ENCODE measurements at places on chromosomes 2 and 18.

DNA sequence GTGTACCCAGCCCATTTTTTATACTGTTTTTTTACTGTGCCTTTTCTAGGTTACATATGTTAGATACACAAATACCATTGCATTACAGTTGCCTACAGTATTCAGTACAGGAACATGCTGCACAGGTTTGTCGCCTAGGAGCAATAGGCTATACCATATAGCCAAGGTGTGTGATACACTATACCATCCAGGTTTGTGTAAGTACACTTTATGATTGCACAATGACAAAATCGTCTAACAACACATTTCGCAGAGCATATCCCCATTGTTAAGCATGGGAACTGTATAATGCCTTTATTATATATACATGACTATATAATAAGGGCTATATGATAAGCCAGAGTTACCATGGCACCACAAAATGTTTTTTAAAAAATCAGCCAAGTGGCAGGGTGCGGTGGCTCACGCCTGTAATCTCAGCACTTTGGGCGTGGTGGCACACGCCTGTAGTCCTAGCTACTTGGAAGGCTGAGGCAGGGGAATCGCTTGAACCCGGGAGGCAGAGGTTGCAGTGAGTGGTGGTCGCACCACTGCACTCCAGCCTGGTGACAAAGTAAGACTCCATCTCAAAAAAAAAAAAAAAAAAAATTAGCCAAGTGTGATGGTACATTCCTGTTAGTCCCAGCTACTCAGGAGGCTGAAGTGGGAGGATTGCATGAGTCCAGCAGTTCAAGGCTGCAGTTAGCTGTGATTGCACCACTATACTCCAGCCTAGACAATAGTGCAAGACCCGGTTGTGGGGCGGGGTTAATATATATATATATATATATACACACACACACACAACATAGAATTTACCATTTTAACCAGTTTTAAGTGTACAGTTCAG is 2.8 kb upstream of the CENPA start:
- no peak for DNase-seq

DNA sequence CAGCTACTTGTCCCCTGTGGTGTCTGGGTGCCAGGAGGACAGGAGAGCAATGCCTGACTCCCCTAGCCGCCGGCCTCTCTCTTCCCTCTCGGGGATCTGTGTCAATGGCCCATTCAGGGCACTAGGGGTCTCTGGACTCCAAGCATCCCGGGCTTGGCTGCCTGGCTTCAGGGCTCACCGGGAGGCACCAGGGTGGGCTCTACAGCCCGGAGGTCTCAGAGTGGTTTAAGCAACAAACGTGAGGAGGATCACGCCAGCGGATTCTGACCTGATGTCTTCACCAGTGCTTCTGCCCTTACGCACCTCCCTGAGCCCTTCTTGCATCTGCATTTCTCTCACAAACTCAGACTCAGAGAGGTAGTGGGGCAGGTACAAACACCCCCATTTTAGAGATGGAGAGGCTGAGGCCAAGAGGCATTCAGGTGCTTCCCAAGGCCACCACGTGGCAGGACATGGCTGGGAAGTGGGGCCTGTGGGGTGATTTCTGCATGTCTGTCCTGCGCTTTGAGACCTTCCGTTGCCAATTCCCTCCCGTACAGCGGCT is 243.0 kb downstream of the CELF4 start:
- DNase-seq, result peak; percentile 45

DNA sequence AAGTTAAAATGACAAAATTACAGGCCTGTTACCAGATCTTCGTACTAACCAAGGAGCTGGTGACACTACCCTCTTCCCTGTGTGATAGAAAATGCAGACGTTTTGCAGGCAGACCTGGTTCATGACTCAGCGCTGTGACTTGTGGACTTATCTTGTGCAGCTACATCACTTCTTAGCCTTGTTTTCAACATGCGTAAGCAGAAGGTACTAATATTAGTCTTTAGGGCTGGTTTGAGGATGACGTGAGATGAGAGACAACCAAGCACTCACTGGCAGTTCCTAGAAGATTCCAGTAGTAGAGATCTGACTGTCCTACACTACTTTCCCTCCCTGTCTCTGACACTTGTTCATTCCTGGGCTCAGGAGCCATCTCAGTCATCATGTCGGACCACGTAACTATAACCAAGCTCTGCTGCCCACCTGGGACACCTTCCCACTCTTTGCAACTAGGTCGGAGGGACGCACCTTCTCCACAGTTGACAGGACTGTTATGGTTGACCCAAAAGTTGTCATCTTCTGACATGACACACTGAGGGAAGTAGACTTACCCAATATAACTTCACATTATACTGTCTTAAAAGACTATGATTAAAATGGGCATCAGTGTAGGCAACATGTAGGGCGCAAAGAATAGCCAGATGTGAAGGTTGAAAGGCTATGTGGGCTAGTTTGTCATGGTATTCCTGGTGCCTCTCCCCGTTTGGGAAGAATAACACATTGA is 64.8 kb downstream of the TNFRSF11A start:
- no peak for DNase-seq

DNA sequence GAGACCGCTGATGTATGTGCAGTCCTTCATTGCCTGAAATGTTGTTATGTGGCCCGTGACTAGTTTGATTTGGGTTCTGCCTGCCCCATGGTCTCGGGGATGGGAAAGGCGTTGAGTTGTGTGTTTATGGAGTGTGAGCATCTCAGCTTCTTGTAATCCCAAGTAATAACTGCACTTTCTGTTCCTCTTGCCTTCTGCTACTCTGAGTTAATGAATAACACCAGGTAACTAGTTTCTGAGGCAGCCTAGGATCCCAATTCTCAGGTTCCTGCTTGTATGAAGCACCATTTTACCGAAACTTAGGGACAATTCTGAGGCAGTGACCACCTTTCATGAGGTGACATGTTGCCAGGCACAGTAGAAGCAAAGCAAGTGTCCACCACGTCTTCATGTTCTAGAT is 170.0 kb downstream of the ALK start:
- DNase-seq, result no peak

DNA sequence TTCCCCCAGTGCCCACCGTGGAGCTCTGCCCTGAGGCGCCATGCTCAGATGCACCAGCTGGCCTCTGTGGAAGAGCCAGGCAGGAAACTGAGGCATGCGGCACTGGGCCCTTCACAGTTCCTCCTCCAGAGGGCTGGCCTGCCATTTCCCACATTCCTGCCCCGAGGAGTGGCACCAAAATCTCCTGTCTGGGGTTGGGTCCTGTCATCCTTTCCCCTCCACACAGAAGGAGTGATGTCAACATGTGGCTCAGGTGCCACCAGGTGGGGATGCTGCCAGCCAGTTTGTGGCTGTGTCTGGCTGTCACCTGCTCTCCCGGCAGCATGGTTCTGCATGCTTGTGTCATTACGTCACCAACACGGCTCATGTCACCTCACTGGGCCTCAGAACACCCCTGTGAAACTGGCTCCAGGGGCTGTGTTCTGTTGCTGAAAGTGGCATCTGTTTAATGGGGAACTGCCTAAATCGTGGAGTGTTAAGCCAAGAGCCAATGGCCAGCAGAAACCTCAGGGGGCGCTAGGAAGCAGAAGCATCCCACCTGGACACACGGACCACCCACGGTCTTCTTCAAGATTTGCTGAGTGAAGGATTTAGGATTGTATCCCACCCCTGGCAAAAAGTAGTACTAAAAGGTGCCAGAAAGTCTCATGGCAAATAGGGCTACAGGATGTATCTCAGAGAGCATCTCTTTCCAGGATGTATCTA is 51.3 kb downstream of the ZAP70 start:
- no peak for DNase-seq

- DNase-seq, result no peak
These were observed 232.8 kb upstream of the ATP5MC3 start for GRCh38 chr2:175414191-175414881.

DNA sequence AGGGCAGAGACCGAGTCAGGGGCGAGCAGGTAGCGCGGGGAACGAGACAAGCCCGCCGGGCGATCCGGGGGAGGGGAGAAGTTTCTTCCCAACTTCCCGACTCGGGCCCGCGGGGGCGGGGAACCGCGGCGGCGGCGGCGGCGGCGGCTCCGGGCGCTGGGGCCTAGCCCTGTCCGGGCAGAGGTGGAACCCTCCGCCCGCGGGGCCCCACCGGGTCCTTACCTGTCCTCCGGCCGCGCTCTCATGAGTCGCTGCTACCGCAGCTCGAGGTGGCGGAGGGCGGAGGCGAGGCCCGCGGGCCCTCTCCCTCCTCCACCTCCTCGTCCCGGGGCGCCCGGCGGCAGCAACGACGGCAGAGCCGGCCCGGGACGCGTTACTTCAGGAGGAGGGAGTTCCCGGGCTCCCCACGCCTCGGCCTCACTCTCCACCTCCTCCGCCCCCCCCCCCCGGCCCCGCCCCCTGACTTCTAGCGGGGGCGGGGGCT is at the start of gene YES1:
YES1 (minus strand) TSS at position 351 of the 484 bp plus-strand sequence. CDS start 55,415 bp downstream, outside the sequence.
- peak; percentile 66 for DNase-seq

DNA sequence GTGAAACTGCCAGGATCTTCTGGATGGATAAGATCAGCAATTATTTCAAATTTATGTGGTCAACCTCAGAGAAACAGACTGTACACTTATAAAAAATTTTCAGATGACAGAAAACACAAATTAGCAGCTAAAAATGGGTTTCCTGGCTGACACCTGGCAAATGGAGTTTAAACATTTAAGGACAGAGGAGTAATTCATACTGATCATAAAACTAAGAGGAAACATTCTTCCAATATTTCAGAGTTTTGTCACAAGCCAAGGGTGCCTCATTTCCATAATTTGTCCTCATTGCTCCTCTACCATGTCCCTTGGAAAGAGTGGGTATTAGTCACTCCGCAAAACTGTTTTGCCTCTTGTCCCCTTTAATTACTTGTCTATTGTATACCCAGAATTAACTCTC is 70.2 kb downstream of the TMEFF2 start:
- no peak for DNase-seq

GRCh38 chr2:134973241-134974138 is 54.9 kb downstream of the CCNT2 start:
- no peak for DNase-seq

DNA sequence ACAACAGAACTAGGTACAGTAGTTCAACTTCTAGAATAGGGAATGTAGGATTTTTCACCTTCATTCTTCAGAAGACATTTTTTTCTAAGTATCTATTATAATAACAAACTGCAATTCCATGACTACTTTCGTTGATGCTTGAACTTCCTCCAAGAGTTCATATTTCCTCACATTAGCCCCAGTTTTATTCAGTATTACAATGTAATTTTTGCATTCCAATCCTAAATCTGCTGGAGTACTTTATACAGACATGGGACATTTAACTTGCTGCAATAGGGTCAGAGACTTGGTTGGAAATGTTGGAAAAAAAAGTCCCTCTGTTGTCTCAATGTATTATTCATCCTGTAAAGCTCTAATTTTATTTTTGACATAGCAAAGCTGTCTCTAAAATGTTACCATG is 19.6 kb upstream of the FTCDNL1 start:
- DNase-seq, result no peak

- DNase-seq, result no peak
These were observed 326.4 kb downstream of the EIPR1 start for GRCh38 chr2:3051266-3051665.

DNA sequence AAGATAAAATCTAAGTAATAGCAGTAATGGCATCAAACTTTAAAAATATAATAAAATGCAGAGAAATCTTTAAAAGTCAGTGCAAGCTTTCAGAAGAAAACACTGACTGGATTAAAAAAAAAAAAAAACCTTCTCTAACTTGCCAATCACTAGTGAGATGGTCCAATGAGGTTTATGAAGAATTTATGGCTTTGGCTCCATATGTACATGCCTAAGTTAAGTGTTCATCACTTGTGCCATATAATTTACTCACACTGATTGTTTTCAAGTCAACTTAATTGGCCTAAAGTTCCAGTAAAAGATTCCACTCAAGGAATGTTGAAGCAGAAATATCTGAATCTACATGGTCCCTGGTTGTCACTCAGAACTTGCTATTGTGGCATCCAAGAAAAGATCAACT is 40.7 kb upstream of the RAB27B start:
- DNase-seq, result no peak

GRCh38 chr18:74951165-74951760 is 257.7 kb downstream of the PTGR3 start:
- no peak for DNase-seq

- DNase-seq, result no peak
These were observed 35.1 kb downstream of the ADI1 start for GRCh38 chr2:3483986-3484960.

GRCh38 chr2:150392614-150393013 is 94.9 kb downstream of the RND3 start:
- no peak for DNase-seq

GRCh38 chr2:62315476-62315875 is 119.6 kb downstream of the B3GNT2 start:
- no peak for DNase-seq

- no peak for DNase-seq
These were observed 3.4 kb downstream of the TET3 start for GRCh38 chr2:73987948-73988700.

GRCh38 chr2:173058097-173058496 is 17.5 kb upstream of the MAP3K20 start:
- no peak for DNase-seq

- no peak for DNase-seq
These were observed 159.9 kb downstream of the LAMA3 start for GRCh38 chr18:23849141-23849540.
